ENCODE measurements at places on chromosomes 6 and 20.

- no peak for DNase-seq
These were observed 52.1 kb upstream of the DUSP22 start for GRCh38 chr6:240151-240550.

GRCh38 chr20:9411833-9412232, 102.6 kb upstream of the LAMP5 start:
- no peak for DNase-seq

DNA sequence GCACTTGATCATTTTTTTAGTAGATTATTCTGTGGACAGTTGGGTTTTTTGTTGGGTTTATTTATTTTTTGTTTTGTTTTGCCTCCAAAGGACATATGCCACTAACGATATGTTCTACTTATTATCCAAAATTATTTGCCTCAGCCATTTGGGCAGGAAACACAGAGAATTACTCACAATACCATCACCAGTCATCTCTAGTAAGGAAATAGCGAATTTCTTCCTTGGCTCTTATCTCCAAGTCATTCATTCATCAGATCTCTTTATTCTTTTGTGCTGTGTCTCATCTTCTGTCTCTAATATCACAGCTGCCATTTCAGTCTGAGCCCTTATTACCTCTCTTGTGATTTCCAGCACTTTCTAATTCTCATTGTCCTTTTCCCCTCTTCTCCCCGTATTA, 130.4 kb upstream of the SMLR1 start:
- no peak for DNase-seq

- no peak for DNase-seq
These were observed 3.1 kb downstream of the MYL9 start for GRCh38 chr20:36544134-36545018.

GRCh38 chr6:167960579-167960978, 36.9 kb upstream of the KIF25 start:
- DNase-seq, result no peak

- DNase-seq, result no peak
These were observed 226.4 kb upstream of the ZNF217 start for GRCh38 chr20:53819973-53820451.

DNA sequence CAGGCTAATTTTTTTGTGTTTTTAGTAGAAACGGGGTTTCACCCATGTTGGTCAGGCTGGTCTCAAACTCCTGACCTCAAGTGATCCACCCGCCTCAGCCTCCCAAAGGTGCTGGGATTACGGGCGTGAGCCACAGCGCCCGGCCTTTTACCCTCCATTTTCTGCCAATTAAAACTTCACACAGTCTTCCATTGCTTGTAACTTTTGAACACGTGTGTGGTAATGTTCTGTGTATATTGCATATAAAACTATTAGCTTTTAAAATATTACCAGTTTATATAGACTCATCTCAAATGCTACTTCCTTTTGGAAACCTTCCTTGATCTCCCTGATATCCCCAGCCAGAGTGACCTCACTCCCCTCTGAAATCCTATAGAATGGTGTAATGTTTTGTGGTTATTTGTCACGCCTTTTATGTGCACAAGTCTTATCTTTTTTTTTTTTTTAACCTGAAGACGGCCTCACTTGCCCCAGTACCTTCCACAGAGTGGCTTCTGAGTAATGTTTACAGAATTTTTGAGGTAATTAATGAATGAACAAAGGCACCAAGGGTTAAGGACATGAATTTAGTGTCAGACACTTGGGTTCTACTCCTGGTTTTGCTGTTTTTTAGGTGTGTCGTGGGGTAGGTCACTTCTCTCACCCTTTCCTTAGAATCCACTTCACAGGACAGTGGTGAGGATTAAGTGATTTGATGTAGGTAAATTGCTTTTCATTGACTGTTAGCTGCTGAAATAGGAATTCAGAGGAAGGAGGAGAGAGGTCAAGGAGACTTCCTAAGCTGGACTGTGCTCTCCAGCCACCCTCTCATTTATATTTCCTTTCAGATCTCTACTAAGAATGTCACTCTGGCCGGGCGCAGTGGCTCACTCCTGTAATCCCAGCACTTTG, 11.2 kb upstream of the MMP24 start:
- DNase-seq, result no peak

DNA sequence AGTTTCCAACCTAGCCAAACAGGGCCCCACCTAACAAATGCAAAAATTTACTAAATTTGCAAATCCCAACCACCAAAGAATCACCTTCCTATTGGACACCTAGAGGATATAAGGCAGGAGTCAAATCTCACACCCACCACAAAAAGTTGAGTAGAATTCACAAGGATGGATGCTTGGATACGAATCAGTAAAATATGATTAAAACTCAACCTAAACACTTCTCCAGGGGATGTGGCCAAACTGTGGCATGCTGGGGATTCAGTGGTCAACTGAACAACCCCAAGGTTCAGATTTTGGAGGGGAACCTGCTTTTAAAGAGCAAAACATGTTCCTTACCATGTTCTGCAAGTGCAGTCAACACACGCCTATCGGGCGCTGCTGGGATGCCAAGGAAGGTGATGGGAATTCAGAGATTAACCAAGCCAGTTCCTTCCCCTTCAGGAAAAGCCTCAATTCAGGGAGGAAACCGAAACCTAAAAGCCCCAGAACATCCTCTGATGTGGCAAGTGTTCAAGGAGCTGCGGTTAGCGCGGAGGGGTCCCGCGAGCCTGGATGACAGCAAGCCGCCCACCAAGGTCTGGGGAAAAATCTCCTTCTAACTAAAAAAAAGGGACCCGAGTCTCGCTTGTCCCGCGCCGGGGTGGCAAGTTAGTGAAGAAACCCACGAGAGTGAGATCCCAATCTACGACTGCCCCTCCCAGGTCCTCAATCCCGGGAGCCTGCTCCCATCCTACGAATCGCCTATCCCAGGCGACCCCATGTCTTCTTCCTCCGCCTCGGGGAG, 902 bp downstream of the SAMHD1 start:
- DNase-seq, result peak; percentile 49

- no peak for DNase-seq
These were observed 213.5 kb upstream of the SULF2 start for GRCh38 chr20:47998736-47999135.

- DNase-seq, result no peak
These were observed 57.5 kb downstream of the SNRNP48 start for GRCh38 chr6:7647504-7647903.

DNA sequence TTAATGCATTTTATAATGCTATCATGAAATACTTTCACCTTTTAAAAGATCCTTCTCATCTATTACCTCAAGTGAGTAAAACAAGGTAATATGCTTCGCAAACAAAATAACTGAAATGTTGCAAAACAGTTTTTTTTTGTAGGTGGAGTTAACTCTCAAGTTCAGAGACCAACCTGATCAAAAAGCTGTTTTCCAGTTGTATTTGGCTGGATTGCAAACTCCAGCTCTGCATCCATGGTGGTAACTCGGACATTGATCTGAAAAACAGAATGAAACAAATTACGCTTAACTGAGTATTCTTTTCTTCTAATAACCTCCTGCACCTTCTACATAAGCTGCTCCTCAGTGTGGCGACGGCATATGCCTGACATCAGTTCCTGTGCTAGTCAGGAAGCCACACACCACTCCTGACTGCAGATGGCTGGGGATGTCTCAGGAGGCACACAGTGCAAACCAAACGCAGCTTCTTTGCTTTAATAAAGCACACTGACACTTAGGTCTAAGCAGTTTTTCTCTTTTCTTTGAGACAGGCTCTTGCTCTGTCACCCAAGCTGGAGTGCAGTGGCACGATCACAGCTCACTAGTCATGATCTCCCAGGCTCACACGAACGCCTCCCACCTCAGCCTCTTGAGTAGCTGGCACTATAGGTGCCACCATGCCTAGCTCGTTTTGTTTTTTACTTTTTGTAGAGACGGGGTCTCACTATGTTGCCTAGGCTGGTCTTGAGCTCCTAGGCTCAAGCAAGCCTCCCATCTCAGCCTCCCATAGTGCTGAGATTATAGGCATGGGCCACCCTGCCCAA, 29.9 kb downstream of the EZR start:
- DNase-seq, result peak; percentile 65

- peak; percentile 61 for DNase-seq
These were observed 1.0 kb downstream of the LOC128125822 start for GRCh38 chr6:63573076-63573898.

DNA sequence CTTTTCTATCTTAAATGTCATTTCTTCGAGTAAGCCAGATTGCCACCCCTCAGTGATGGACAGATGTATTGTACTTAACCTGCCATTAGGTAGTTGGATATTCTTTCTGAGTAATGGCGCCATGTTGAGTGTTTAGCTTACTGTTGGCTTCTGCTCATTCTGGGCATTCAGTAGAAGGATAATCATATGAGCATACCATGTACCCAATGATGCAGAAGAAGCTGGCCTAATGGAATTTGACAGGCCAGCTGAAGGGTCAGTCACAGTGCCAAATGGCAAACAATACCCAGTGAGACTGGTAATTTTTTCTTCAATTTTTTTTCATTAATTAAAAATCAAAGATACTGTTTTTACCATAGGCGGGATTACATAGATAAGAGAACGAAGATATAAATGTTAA, 1010.8 kb upstream of the EYS start:
- no peak for DNase-seq

- DNase-seq, result no peak
These were observed 4.4 kb downstream of the MYLK2 start for GRCh38 chr20:31823360-31824124.

GRCh38 chr6:2884804-2885203, 18.3 kb downstream of the SERPINB9 start:
- no peak for DNase-seq

GRCh38 chr6:149235130-149235561, 82.4 kb upstream of the TAB2 start:
- DNase-seq, result no peak

DNA sequence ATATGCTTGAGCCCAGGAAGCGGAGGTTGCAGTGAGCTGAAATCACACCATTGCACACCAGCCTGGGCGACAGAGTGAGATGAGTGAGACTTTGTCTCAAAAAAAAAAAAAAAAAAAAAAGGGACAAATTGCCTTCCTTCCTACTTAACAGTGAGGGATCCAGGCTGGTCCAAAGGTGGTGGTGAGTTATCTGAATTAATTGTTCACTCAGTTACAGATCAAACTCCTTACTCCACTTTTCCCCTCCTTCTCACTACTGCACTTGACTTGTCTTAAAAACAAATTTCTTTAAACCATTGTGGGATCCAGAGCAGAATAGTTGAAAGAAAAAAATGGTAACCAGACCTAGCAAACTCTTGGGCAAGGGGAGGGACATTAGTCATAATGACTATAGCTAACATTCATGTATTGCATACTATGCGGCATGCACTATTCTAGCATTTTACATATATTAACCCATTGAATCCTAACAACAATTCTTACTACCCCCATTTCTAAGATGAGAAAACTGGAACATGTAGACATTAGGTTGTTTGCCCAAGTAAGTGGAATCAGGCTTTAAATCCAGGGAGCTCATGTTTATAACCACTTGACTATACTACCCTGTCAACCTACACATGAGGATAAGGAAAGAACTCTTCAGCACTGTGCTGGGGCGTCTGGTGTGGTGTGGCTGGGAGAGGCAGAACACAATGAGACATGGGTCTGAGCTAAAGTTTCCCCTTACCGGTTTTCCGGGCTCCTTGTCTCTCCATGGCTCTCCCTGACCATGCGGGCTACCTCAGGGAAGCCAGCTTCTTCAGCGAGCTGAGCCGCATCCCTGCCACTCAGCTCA, 1.5 kb downstream of the GPANK1 start:
- no peak for DNase-seq

DNA sequence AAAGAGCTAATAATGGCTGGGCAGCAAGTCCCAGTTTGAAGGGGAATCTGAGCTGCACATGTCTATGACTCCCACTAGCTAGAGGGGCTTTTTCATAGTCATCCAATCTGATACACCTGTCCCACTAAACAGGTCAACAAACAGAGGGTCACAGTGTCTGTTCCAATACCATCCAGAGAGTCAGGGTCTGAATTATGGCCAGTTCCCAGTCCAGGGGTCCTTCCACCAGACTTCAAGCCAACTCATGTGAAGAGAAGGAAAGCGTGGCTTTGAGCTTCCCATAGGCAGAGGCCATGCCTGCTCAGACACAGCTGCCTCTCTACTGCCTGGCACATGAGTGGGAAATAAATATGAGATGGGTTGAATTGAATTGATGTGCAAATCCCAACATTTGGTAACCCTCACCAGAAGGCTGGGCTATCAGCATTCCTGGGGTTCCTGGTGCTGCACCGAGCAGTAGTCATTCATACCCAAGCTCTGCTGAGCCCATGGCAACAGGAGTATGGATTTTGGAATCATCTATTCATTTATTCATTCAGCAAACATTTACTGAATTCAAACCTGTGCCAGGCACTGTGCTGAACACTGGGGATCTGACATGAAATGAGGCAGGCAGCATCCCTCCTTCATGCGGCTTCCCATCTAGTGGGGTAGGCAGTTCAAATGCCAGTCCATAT, 17.2 kb downstream of the TP53RK start:
- DNase-seq, result no peak

GRCh38 chr6:138662471-138662870, 111.1 kb upstream of the CCDC28A start:
- no peak for DNase-seq

GRCh38 chr6:39786649-39787048, 5.5 kb upstream of the DAAM2 start:
- DNase-seq, result no peak

DNA sequence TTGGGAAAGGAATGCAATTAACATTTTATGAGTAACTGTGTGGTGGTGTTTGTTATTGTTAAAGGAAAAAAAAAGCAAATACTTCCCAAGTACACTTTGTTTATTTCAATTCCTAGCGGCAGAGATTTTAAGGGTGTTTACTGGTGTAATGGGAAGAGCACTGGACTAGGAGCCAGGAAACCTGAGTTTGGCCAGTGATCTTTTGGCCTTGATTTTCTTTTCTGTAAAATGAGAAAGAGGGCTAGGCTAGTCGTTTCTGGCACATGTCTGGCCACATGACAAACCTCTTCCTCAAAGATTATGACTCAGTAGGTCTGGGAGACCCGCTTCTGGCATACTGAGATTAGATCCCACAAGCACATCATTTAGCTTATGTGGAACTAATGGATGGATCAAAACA, 428.1 kb upstream of the NOX3 start:
- no peak for DNase-seq

DNA sequence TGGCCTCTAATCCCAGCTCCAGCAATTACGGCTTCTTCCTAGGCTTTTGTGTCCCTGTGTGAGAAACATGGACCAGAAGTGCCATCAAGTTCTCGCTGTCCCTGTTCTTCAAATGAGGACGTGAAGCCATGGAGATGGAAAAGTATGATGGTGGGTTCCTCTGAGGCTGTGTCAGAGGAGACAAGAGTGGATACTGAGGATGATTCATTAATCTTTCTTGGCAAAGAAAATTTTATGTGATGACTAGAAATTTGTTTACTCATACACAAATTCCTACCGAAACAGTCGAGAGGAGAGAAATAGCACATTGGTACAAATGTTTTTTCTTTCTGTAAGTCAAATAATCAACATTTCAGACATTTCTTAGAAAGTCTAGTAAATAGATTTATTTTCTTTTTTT, 35.0 kb upstream of the PNRC1 start:
- DNase-seq, result no peak

- no peak for DNase-seq
These were observed 77.1 kb upstream of the EMILIN3 start for GRCh38 chr20:41443691-41444090.

- no peak for DNase-seq
These were observed 8.3 kb downstream of the TFAP2A start for GRCh38 chr6:10406556-10406955.
